ENCODE measurements at places on chromosomes 3 and 15.

GRCh38 chr3:191473661-191474198 is 12.8 kb downstream of the PYDC2 start:
- DNase-seq = no peak

- no peak for DNase-seq
Measured at GRCh38 chr3:151216641-151217607, 13.9 kb upstream of the GPR171 start.

DNA sequence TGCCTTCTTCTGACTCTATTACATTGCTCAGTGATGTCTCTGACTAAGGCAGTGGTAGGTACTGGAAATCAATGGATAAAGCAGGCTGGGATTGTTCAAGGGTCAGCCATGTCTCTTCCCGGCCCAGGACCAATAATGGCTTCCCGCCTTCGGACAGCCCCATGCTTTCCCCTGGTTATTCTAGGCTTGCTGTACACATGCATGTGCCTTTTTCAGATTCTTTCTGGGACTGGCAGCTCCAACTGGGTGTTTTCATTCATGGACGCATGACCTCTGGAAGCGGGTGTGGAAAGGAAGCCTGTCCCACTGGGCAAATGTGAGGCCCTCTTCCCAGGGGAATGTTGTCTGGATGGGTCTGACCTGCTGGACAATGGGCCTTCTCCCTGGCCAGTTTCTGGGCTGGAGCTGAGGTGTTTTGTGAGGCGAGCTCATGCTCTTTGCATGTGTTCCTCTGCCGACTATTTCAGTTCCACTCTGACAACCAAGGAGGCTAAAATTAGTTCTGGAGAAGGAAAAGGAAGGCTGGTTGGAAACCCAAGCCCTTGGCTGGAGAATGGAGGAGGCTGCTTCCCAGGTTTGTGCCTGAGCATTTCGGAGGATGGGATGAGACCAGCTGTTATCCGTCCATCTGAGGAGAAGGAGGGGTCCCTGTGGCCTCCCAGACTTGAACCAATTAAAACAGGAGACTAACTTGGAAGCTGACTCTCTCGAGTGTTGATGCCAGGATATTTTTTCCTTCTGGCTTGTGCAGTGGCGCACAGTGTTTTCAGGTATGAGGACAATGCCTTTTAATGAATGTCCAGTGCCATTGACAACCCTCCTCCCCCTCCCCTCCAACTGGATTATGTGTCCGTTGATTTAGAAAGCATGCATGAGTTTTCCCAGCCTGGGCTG is 6.9 kb downstream of the ACVR2B start:
- DNase-seq = no peak

DNA sequence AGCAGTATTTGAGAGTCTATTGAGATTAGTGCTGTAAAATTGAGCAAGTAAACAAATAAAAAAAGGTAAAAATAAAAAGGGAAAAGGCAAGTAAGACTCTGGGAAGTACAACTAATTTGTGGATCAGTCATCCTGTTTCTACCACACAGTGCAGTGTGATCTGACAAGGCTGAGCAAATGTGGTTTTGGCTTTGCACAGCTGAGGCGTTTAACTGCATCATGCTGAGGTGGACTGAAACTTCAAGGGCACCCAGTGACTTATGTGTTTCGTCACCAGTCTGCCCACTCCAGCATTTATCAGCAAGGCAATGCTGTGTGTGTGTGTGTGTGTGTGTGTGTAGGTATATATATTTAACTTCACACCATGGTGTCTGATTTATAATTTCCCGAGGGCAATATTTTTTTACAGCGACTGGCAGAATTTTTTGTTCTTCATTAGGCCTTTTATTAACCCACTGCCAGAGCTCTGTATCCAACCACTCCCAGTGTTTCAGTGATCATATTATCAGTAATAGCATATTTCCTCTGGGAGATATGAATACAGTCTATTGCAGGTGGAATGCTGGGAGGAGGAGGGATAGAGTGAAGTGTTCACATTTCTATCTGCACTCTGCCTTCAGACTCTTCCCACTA is 131.5 kb upstream of the SATB1 start:
- DNase-seq = no peak

DNA sequence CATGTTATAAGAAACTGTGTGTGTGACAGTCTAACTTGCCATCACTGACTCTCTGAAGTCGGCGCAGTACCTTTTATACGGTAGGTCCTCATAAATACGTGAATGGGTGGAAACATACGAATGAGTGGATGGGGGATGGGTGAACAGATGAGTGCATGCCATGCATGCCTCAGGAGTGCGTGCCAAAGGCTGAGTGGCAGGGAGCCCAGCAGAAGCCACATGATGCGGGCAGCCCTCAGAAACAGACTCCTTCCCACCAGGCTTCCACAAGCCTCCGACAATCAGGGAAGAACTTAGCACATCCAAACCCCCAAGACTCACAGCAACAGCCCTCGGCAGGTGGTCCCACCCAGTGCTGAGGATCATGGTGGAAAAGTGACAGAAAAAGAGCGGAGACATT is 16.7 kb downstream of the HCN4 start:
- DNase-seq = no peak

DNA sequence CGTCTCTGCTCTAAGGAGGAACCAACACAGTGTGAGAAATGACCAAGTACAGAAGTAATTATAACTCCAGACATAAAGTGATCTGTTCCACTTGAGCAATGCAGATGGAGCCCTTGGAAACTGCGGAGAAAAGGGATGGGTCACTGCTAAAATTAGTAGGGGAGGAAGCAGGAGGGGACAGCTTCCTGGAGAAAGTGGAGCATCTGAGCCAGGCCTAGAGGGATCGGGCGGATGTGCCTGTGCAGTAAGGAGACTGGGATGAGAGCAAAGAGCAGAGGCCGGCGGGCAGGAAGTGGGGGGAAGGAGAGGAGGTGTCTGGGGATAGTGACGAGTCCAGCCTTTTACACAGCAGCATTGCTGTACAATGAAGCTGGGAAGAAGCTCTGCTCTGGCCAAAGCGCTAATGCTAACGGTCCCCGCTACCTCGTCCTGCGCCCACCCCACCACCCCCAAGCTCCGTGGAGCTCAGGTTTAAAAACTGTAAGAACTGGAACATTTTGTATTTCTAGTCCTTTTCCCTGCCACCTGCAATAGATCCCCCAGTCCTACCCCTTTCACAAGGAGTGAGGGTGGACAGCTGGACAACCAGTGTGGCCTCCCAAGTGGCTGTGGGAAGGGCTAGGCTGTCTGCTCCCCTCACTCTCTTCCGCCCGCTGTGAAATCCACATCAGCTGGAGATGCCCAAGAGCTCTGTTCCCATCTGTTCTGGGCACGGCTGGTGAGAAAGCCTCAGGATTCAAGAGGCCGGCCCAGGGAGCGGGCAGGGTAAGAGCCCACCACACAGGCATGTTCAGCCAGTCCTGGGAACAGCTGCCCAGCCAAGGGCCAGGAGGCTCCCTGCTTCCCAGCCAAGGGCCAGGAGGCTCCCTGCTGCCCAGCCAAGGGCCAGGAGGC is 53.0 kb upstream of the HES1 start:
- DNase-seq = no peak

DNA sequence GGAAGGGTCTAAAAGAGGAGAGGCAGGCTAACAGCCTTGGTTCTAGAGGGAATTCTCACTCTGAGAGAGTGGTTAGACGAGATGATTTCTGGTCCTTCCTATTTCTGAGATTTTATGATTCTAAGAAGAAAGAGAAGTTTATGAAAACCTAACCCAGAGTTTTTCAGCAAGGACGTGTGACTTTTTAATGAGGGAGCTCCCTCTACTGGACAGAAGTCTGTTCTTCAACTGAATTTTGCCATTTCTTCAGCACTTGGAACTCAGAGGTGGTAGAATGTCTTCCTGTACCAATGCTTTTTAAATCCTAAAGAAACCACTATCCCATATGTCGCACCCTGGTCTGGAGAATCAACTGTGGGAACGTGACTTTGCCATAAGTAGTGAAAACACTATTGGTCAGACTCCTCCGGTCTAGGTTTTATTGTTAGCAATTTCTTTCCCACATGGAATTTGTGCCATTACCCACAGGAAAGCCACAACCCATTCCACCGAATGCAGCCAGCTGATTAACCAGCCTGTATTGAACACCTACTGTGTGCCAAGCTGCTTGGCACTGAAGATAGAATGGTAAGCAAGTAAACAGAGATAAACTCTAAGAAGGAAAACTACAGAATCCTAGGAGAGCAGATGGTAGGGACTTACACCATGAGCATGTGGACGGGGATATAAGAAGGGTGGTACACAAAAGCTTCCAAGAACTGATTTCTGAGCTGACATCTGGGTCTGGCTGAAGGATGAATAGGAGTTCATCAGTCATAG is 199.5 kb upstream of the LMCD1 start:
- DNase-seq = peak; percentile 36

Measured in COLO829 (cell line).